Activated T-helper 1 cell treated with anti-CD3 and anti-CD28 coated beads, Interleukin-2, amount 50 U/mL, for 16 hours (primary cell): ENCODE measurements at places on chromosomes 16 and 17.

GRCh38 chr17:7437950-7438614 is 1.2 kb upstream of the FGF11 start:
- DNase-seq: no peak

DNA sequence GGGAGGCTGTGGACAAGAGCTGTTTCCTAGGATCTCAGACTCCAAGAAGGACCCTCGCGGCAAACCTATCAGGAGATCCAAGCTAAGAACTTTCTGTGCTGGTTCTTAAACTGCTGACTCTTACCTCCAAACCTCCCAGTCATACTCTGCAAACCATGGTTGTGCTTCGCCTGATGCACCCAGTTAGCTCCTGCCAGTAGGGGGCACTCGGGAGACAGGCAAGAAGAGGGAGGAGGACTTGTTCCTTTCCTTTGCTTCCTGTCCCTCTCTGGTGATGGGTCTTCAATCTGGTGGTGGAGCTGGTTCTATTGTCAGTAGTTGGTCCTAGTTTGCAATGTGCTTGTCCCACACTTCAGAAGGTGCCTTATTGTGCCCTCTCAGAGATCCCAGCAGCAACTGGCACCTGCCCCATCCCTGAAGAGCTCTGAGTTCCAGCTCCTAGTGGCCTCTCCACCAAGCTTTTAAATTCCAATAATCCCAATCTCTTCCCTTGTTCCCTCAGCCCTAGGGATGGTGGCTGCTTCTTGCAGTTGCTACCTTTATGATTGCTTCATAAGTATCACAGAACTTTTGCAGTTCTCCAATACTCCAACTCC is 113.5 kb upstream of the RPL38 start:
- no peak for DNase-seq

DNA sequence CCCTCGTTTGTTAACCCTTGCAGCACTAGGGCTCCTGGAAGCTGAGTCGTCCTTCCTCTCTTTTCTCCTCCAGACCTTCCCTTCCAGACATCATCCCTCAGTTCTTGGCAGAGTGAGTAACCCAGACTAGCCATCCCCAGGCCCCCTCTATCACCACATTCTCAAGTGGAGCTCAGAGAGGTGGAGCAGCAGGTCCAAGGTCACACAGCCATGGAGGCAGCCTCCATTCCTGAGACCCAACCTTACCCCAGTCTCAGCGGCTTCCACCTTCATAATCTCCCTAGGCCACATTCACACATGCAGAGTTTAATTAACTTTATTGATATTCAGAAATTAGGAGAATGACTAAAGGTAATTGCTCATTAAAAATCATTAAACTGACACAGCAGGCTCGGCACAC is 3.0 kb downstream of the SEZ6 start:
- no peak for DNase-seq

DNA sequence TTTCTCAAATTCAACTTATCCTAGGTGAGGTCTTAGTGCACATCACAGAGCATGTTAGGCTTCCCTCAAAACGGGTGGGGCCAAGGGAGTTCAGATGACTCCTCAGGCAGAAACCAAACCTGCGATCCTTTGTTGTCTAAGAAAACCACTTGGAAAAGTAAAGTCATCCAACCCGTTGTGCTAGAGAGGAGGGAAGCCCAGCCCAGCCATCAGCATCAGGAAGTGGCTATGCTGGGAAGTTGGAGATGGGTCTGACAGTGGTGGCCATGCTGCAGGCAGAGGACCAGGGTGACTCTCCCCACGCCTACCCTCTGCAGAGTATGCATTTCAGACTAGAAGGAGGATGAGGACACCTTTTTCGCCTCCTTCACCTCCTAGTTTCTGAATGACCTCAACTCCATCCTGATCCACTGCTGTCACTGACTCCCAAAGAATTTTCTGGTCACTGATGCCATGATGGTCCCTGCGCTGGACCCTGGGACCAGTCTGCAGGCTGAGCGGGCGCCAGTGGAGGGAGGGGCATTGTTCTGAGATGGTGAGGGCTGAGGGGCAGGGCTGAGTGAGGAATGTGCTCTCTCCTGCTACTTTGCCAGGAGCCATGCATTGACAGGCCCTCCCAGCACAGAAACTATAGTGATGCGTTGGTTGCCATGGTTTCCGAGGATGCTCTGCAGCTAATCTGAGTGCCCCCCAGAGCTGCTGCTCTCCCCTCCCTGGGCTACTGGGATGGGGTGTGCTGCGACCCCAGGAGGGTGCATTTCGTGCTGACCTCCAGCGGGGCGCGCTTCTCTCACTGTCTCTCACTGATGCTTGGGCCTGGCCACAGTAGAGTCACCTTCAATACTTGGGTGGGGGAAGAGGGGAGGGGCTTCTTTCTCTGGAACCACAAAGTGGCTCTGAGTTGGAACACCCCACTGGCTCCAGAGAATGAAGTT is 20.4 kb downstream of the ALOX12B start:
- DNase-seq: no peak

DNA sequence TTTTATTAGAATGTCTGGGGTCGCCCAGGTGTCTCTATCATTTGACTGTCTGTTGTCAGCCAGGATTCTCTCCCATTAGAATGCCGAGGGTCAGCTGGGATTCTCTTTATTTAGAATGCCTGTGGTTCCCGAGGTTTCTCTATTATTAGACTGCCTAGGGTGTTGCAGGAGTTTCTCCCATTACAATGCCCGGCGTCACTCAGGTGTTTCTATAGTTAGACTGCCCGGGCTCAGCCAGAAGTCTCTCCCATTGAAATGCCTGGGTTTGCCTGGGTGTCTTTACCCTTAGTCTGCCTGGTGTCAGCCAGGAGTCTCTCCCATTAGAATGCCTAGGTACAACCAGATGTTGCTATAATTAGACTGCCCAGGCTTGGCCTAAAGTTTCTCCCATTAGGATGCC is 2252.0 kb downstream of the TP53TG3F start:
- DNase-seq: no peak

GRCh38 chr17:4710693-4711634 is 532 bp downstream of the ARRB2 start:
- DNase-seq: peak; percentile 32

GRCh38 chr16:17343028-17343427 is 127.7 kb downstream of the XYLT1 start:
- DNase-seq: no peak

DNA sequence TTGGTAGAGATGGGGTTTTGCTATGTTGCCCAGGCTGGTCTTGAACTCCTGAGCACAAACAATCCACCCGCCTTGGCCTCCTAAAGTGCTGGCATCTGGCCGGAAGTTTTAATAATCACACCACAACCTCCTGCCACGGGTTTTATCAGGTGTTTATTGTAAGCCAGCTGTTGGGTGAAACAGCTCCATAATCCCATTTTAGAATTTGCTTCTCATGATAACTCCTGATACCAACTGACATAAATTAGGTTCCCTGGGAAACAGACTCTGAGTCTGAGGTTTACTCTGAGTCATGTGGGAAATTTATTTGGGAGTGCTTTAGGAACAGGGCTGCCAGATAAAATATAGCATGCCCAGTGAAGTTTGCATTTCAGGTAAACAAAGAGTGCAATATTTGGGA is 122.6 kb upstream of the MED13 start:
- no peak for DNase-seq

DNA sequence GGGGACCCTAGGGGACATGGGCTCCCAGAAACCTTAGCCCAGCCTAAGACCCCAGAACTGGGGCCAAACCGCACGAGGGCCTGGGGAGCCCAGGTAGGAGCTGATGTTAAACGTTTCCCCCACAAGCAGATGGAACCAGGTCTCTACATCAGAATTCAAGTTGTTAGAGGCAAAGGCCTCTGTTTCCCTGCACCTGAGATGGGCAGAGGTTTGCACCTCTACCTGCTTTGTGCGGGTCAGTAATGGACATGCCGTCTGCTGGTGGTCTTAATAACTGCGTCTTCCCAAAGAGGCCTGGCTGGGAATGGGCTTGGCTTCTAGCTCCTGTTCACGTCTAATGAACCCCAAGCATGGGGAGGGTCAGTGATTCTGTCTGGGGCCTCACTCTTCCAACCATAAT is 79.1 kb downstream of the NDE1 start:
- no peak for DNase-seq

DNA sequence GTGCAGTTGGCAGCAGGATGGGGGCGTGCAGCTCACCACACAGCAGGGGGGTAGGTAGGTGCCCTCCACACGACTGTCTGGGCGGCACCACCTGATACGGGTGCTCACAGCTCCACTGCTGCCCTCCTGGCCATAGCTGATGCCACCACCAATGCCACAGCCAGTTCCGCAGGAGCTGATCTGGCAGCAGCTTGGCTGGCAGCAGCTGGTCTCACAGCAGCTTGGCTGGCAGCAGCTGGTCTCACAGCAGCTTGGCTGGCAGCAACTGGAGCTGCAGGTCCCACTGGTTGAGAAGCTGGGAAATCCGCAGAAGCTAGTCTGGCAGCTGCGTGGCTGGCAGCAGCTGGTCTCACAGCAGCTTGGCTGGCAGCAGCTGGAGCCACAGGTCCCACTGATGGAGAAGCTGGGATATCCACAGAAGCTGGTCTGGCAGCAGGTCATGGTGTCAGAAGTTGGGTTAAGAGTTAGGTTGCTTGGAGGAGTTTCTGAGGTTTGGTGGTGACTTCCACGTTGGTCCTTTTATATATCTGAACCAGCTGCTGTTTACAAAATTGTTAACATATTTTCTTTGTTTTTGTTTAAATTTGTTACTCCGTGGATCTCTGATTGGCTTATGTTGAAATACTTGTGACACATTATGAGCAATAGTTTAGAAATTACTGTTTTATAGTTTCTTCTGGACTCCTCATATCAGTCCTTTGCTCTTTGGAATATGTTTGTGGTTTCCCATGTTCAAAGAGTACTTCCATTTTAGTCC is at the start of gene KRTAP1-5:
Gene KRTAP1-5, minus strand, starts transcription at position 494 of the 757 bp plus-strand sequence. Its CDS starts 53 bp downstream, at position 441.
- no peak for DNase-seq

GRCh38 chr17:42922294-42922693 is 21.7 kb downstream of the G6PC1 start:
- DNase-seq: no peak

DNA sequence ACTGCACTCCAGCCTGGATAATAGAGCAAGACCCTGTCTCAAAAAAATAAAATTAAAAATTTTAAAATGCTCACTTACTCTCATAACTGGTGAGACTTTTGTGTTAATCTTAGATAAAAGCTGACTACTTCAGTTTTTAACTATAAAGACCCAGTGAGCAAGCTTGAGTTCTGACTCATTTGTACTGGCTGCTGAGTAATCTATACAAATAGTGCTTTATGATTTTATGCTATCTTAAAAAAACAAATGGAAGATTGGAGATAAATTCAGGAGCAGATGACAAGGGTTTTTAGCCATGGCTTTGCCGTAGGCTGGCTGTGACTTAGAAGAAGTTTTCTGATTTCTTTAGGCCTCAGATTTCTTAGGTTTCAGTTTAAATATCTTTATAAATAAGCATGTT is 30.5 kb downstream of the SNTB2 start:
- no peak for DNase-seq

DNA sequence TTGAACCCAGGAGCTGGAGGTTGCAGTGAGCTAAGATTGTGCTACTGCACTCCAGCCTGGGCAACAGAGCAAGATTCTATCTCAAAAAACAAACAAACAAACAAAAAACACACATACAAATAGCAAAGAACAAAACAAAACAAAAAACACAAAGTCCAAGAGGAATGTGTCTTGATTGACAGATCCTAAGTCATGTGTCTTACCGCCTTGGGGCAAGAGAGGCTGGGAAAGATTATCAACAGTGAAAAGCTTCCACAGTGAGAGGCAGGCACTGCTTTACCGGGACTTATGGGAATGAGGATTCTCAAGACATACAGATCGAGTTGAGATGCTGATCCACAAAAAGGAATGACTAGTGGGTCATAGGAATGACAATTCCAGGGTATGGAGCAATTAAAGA is 62.7 kb upstream of the GAS7 start:
- DNase-seq: no peak

DNA sequence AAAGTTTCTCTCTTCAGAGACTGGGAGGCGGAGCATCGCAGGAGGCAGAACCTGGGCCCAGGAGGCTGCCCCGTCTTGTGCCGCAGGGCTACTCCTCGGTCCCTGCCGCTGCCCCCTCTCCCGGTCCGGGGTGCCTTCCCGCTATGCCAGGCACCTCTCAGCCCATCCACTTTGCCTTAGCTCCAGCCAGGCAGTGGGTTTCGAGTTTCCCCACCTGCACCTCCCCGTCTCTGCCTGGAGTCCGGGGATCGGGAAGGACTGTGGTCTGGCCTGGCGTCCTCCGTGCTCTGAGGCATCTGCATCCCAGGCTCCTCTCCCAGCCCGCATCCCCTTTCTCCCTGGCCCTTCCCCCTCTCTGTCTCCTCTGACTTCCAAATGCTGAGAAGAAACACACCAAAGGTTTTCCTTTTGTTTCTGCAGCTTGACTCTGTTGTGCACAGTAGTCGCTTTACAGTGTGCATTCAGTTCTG is 26.8 kb upstream of the PIK3R6 start:
- no peak for DNase-seq

- no peak for DNase-seq
These were observed 9.7 kb upstream of the BAHCC1 start for GRCh38 chr17:81385320-81386111.

DNA sequence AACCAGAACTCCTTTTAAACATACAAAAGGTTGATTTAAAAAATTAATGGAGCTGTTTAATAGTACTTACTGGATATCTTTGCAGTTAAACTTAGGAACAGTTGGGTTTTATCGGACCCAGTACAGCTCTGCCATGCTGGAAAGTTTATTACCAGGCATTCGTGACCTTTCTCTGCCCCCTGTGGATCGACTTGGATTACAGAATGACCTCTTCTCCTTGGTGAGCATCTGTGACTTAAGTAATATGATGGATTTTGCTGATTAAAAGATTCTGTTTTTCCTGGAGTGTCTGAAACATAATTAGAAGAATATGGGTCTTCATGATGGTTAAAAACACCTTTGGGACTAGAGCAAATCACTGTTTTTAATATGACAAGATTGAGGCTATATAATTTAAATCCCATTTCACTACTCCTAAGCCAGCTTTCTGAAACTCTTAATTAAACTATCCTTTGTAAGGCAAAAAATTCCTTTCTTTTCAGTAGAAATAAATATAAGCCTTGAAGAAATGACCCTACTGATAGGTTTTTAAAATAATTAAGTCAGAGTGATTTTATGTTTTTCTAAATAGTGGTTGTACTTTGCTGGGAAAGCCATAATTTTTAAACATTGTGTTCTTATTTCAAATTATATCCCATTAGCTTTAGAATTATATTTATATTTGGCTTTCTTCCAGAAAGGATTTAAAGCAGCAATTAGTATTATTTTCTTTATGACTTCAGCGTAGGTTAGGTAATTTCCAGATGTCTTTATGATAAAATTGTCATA is 45.7 kb upstream of the KPNB1 start:
- no peak for DNase-seq

- no peak for DNase-seq
These were observed 3.3 kb downstream of the PRSS53 start for GRCh38 chr16:31085411-31085810.

DNA sequence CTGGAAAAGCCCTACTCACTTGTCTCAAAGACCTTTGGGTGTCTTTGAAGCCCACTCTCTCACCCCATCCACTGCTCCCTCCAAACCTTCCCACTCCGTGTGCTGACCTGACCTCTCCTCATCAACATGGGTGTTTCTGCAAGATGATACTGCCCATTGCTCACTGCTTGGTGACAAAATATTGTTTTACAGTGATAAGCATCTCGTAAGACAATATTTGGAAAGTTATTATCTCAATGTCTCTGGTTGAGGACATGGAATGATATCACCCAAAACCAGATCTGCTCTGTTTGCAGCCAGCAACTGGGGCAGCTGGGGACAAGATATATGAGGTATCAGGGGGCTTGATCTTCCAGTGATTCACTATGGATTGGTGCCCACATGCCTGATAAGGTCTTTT is 195.8 kb downstream of the SALL1 start:
- DNase-seq: no peak

GRCh38 chr17:45313421-45313771 is 3.4 kb downstream of the MAP3K14 start:
- DNase-seq: no peak

GRCh38 chr16:50836121-50836621 is 94.3 kb downstream of the CYLD start:
- DNase-seq: no peak
